ENCODE measurements at places on chromosomes 6 and 20.

- DNase-seq: no peak
These were observed 199.2 kb downstream of the ZFAND3 start for GRCh38 chr6:38018755-38019165.

DNA sequence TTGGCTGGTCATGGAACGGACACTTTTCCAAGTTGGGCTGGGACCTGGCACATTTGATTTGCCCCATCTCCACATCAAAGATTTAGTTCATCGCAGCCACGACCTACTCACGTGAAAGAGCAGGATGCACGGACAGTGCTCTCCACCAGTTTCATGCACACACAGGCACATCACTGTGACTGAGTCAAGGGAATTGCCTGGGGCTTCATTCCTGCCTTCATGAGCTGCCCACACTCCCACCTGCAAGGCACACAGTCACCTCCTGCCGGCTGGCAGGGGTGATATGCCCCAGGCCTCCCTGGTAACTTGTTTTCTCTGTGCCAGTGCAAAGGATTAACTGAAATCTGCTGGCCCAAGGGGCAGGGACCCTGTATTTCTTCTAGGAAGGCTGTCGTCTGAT is 23.3 kb upstream of the CST1 start:
- DNase-seq: no peak

DNA sequence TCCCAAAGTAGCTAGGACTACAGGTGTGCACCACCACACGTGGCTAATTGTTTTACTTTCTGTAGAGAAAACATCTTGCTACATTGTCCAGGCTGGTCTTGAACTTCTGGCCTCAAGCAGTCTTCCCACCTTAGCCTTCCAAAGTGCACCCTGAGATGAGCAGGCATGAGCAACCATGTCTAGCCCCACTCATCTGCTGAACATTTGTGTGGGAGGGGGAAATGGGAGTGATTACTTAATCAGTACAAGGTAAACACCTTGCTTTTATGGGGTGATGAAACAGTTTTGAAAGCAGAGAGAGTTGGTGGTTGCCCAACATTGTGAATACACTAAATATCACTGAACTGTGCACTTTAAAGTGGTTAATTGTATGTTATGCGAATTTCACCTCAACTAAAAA is 5.3 kb downstream of the APMAP start:
- DNase-seq: peak; percentile 35

- no peak for DNase-seq
These were observed 57.0 kb downstream of the FRK start for GRCh38 chr6:116003668-116004067.

GRCh38 chr20:49346682-49347081 is 68.8 kb upstream of the ZNFX1 start:
- DNase-seq: no peak

- DNase-seq: no peak
These were observed 246.1 kb downstream of the FOXA2 start for GRCh38 chr20:22338140-22338708.

- DNase-seq: no peak
These were observed 411.8 kb downstream of the CDKAL1 start for GRCh38 chr6:20946022-20946421.

GRCh38 chr20:10644458-10645204 is 29.2 kb downstream of the JAG1 start:
- no peak for DNase-seq

GRCh38 chr20:55211481-55211880 is 736.1 kb downstream of the DOK5 start:
- DNase-seq: no peak

- no peak for DNase-seq
These were observed 112.0 kb upstream of the MCHR2 start for GRCh38 chr6:100105919-100106529.

GRCh38 chr6:28985462-28986164 is 19.5 kb downstream of the ZNF311 start:
- no peak for DNase-seq

GRCh38 chr6:137260217-137260616 is 41.0 kb upstream of the IFNGR1 start:
- DNase-seq: no peak
